ENCODE measurements at places on chromosomes 11 and 22. TPM values are rescaled to one million over a fixed set of nuclear protein-coding genes. Genes with fewer than 3 reads are reported as not detected.

Gene GGT1
- polyA plus RNA-seq: 89.3 TPM

DNA sequence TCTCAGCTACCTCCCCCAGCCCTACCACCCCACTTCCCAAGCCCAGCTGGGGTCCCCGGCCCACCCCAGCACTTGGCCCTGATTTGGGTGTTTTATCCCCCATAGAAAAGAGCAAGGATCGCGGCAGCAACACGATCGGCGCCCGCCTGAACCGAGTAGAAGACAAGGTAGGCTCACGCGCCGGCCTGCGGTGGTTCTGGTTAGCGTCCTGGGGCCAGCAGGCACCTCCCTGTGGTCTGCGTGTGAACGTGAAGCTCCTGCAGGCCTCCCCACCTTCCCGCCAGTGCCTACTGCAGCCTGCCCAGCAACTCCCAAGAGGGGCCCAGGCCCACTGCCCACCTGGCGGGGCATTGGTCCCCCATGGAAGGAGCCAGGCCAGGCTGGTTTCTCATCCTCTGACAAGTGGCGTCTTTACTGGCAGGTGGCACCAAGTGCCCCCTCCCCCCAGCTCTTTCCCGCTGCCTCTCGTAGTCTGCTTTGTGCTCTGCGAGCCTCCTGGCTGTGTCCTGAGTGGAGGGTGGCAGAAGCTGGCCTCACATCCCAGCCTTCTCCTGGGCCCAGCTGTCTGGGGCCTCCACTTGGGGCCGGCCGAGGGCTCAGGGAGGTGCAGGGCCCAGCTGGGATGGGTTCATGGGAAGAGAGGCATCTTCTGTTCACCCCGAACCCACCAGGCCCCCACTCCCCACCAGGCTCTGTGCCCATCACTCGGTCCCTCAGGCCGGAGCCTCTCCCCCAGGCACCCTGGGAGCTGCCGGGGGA, 78.3 kb upstream of the KCNQ1OT1 start:
- no peak for DNase-seq

GRCh38 chr11:57426929-57427726, at the start of gene SLC43A3:
SLC43A3 (minus strand) TSS chr11:57427121; CDS start chr11:57426172, 949 bp downstream.
- peak; percentile 57 for DNase-seq

- no peak for DNase-seq
These were observed 41.7 kb downstream of the LMO1 start for GRCh38 chr11:8221917-8222495.

All from renal pelvis (tissue), 12 donors.